ENCODE measurements at places on chromosomes 6 and 20.

DNA sequence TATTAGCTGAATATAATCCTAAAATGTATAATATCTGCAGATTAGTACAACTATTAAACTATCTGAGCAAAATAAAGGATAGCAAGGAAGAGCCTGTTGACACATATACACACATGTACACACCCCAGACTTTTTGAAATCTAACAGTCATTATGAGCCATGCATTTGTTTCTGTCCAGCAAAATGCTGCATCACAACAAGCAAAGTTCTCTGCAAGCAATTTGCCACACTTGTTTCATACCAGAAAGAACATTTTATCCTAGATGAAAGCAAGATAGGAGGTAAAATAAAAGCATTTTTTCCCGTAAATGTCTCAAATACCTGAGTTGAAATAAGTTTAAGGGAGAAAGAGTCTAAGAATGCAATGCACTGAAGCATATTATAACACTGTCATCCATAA lies 145.2 kb downstream of the COL21A1 start:
- DNase-seq, result no peak

DNA sequence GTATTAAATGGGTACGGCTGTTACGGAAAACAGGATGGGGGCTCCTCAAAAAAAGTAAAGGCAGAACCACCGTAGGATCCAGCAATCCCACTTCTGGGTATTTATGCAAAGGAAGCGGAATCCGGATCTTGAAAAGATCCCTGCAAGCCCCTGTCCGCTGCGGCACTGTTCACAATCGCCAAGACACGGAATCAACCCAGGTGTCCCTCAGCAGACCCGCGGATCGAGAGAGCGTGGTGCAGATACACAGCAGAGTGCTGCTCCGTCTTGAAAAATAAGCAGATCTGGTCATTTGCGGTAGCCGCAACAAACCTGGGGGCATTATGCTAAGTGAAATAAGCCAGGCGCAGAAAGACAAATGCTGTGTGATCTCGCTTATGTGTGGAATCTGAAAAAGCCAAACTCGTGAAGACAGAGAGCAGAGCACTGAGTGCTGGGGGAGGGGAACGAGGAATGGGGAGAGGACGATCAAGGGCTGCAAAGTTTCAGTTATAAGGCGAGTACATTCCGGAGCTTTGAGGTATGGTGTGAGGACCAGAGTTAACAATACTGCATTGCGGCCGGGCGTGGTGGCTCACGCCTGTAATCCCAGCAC lies 41.3 kb downstream of the NTSR1 start:
- DNase-seq, result no peak

GRCh38 chr20:37922016-37922415 lies 19.1 kb downstream of the VSTM2L start:
- no peak for DNase-seq

DNA sequence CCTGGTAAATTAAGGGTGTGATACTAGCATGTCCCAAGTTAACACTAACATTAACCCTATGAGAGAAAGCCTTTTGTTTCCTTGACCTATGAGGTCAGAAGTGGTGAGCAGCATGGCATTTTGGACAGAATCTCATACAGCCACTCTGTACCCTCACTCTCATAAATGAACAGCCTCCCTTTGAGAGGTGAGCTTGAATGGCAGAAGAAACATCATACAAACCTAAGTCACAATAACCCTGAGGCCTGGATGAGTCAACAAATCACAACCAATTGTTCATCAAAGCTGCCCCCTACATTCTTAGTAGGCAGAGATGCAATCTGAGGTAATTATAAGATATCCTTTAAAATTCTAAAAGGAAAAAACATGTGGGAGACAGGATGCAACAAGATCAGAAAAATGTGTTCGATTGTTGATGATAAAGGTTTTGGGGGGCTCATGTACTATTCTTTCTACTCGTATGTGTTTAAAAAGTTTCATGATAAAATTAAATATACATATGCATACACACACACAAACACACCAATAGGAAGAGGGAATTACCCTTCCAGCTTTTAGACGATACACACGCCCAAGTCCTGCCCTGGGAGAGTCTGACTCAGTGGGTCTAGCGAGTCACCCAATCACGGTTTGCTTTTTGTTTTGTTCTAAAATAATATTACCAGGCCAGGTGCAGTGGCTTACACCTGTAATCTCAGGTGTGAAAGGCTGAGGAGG lies 117.3 kb downstream of the ARHGAP18 start:
- no peak for DNase-seq

GRCh38 chr6:115817161-115817560 lies 243.5 kb downstream of the FRK start:
- no peak for DNase-seq

- DNase-seq, result no peak
These were observed 88.2 kb downstream of the RREB1 start for GRCh38 chr6:7196019-7196402.

GRCh38 chr6:112243861-112244827 lies 10.2 kb downstream of the LAMA4 start:
- DNase-seq, result no peak

- no peak for DNase-seq
These were observed 81.5 kb downstream of the KIF13A start for GRCh38 chr6:17905611-17906592.

- DNase-seq, result peak; percentile 79
These were observed 38.2 kb downstream of the MICA start for GRCh38 chr6:31441365-31442267.

DNA sequence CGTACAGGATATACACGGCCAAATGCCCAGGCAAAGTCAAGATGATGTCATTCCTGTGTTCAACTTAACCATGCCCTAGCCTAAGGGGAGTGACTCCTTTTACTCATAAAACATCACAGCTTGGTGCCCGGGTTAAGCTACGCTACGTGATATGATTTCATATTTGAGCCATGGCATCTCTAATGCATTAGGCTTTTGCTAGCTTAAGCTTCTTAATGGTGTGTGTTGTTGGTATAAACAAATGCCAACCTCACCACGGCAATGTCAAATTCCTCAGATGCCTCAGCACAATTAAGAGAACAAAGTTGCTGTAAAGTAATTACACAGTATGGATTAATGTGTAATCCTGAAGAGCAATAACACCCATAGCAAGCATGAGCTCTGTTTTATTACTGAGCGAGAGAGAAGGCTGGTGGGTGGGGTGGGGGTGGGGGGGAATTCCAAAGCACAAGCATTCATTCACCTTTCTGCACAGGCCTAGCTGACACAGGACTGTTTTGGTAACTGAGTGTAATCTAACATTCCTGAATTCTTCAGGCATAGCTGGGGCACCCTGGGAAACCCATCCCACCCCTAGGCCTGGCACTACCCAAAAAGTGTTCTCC lies 44.7 kb upstream of the CNKSR3 start:
- DNase-seq, result no peak

- no peak for DNase-seq
These were observed 977 bp downstream of the TNXB start for GRCh38 chr6:32108094-32108627.

Measured in stimulated activated CD8-positive, alpha-beta memory T cell treated with anti-CD3 and anti-CD28 coated beads, Interleukin-4, amount 100 ng/mL, for 24 hours (primary cell).